Kidney glomerular epithelial cell (primary cell): ENCODE measurements at places on chromosomes 5 and 9.

GRCh38 chr5:154603485-154603884 is 125.5 kb upstream of the HAND1 start:
- DNase-seq, result no peak

DNA sequence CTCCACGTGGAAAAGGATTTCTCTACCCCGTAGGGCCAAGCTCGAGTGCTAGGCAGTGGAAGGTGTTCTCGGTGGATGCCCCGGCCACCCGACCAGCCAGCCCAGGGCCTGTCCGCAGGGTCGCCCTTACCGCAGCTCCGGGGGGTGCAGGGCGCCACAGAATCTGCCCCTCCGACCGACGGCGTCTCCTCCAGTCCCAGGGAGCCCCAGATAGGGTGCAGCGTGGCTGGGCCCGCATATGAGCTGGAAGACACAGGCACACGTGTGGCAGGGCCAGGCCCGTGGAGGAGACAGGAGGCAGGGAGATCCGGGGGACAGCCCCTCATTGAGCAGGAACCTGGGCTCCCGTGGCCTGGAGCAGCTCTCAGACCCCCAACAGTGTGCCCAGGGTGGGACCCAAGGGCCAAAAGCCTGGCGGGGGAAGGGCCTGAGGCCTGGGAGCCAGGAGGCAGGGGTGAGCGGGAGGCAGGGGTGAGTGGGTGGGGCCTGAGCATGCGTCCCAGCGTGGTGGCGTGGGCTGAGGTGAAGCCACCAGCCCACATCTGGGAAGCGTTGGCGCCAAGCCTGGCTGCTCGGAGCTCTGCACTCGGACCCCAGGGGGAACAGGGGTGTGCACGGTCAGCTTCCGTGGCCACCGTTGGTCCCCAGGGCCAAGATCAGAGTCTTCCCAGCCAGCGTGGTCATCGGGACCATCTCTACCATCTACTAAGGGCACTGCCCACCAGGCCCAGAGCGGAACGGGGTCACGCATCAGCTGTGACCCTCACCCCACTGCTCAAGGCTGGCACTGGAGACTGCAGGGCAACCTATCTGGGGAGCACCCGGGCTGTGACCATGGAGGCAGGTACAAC is 22.2 kb downstream of the CCDC187 start:
- no peak for DNase-seq

DNA sequence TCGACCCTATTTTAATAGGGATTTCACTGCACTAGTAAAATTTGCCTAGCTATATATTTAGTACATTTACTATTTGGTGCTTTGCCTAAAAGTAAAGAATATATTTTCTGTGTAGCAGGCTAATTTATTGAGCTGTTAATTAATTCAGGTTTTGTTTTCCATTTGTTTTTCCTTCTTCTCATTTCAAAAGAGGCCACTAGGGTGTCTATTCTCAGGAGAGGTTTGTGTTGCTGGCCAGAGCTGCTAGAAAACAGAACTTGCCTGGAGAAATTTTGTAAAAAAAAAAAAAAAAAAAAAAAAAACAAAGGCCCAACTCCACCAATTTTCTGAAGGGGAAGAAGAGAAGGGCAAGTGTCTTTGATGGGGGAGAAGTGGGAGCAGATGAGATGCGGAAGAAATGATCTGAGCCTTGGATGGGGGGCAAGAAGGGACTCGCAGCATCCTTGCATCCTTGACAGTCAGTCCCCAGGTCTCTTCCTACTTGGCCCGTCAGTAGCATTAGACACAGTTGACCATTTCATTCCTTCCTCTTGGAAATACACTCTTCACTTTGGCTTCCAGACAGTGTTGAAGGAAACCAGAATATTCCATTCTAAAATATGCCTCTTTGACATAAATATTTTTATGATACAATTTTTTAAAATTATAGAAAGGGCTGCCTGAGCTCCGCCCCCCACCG is 318.5 kb downstream of the TRPM3 start:
- DNase-seq, result no peak

DNA sequence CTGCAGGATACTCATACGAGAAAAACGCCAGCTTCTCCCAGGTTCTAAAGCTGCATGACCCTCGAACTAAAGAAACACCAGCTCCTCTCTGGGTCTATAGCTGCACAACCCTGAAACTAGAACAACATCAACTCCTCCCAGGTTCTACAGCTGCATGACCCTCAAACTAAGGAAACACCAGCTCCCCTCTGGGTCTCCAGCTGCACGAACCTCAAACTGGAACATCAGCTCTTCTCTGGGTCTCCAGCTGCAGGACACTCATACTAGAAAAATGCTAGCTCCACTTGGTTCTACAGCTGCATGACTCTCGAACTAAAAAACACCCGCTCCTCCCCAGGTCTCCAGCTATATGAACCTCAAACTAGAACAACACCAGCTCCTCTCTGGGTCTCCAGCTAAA is 811.1 kb downstream of the CDH9 start:
- DNase-seq, result no peak

GRCh38 chr5:56055859-56056258 is 61.1 kb upstream of the IL6ST start:
- DNase-seq, result no peak

DNA sequence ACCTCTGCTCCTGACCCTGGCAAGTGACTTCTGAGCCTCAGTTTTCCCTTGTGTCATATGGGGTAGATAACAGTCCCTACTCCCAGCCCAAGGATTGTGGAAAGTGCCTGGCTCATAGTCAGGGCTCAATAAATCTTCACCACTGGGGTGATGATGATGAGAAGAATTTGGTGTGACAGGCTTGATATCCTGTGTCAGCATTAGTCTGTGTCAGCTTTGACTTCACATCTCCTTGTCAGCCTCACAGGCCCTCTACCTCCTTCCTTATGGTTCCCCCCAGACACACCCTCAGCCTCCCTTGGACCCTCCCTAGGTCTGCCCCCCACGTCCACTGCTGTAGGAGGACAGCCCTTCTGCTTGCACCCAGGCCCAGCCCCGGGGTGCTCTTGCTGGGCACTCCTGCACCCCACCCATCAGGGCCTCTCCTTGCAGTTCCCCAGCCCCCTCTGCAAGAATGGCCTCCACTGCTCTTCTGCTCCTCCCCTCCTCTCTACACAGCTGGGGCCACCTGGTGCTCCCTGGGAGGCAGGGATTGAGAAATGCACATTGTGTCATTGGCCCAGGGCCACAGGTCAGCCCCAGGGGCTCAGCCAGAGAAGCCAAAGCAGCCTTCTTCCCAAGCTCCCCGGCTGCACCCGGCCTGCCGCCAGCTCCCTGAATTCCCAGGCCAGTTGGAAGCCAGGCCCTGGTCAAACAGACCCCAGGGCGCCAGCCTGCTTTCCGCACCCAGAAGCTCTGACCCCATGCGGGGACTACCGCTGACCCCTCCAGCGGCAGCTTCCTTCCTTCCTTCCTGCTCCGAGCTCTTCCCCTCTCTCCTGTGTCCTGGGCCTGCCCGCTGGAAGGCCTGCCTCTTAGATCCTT is 7.7 kb downstream of the FGFR4 start:
- no peak for DNase-seq

GRCh38 chr5:14263699-14264098 is 120.6 kb downstream of the TRIO start:
- DNase-seq, result no peak

GRCh38 chr5:88952344-88952743 is 69.4 kb upstream of the MEF2C start:
- no peak for DNase-seq

DNA sequence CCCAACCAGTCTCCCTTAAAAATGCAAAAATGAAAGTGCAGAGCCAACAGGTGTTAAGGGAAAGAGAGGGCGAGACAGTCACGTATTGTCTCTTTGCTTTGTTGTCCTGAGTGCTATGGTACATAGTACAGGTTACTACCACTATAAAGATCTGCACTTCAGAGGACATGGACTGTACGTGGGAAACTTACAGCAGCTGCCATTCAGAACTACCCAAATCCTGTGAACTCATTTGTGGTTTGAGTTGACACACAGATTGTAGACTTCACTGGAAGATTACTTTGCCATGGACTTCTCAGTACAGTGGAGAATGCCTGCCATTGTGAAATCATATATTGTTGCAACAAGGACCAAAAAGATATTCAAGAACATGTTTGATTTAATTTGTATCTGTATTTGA is 34.8 kb downstream of the FBXO38 start:
- DNase-seq, result no peak

DNA sequence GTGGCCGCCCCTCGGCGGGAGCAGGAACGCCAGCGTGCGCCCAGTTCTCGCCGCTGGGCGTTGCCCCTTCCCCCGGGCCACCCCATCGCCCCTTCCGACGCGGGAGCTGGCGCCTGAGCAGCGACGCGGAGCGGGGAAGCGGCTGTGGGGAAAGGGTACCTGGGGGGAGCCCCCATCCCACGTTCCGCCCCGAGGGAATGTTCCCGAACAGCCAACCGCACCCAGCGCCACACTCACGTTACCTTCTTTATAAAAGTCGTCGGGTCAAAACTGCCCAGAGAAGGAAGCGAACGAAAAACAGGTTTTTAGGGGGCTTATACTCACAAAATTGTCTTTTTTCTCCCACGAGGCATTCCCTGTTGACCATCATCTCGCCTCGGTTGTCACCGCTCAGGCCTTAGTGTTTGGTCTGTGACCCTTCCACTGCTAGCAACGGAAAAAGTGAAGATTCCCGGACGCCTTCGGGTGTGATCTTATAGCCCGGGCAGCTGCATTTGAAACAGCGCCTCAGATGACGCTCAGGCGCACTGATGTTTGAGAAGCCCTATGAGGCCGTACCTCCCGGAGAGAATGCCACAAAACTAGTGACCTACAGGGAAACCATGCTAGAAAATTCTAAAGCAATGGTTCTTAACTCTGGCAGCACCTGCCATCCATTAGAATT is 475 bp upstream of the GOLM1 start:
- no peak for DNase-seq

GRCh38 chr9:69078581-69078980 is 43.0 kb downstream of the FXN start:
- no peak for DNase-seq

DNA sequence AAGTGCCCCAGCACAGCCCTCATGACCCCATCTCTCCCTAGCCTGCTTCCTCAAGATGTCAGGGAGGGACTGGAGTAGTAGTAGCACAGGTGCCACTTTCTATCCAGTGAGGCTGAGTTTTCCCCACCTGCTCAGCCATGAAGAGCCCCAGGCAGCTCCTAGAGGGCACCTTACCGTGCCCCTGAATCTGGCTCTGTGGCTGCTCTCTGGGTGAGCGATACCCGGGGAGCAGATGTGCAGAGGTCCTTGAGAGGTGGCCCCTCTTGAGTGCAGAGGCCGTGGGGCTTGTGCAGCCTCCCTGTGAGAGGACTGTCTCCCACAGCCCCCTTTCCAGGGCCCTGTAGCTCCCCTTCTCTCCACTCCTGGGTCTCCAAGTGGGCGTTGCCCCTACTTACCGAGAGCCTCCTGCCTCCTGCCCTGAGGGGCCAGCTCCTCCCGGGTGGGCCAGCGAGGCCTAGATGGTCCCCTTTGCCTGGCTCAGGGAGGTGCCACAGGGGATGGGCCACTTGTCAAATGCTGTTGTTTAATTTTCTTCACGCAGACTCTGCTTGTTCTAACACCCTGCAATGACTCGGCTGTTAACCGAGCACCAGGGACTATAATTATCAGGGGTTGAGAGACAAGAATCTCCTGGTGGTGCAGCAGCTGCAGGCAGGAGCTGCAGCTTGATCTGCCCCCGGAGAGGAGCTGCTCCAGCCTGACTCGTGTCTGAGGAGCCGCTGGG is 29.6 kb upstream of the PITX1 start:
- no peak for DNase-seq

DNA sequence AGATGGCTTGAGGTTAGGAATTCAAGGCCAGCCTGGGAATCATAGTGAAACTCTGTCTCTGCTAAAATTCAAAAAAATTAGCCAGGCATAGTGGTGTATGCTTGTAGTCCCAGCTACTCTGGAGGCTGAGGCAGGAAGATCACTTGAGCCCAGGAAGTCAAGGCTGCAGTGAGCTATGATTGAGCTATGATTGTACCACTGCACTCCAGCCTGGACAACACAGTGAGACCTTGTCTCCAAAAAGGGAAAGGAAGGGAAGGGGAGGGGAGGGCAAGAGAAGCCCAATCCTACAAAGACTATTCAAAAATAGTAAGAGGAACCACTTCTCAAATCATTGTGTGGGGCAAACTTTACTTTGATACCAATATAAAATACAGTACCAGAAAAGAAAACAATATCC is 11.2 kb downstream of the SEMA4D start:
- DNase-seq, result no peak

- DNase-seq, result no peak
Observed at GRCh38 chr9:31605164-31605563, 779.3 kb upstream of the ACO1 start.

DNA sequence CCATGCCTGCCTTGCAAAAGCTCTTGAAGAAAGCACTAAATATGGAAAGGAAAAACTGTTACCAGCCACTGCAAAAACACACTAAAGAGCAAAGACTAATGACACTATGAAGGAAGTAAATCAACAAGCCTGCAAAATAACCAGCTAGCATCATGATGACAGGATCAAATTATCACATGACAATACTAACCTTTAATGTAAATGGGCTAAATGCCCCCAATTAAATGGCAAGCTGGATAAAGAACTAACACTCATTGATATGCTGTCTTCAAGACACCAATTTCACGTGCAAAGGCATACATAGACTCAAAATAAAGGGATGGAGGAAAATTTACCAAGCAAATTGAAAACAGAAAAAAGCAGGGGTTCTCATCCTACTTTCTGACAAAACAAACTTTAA is 231.8 kb upstream of the RGMB start:
- no peak for DNase-seq

DNA sequence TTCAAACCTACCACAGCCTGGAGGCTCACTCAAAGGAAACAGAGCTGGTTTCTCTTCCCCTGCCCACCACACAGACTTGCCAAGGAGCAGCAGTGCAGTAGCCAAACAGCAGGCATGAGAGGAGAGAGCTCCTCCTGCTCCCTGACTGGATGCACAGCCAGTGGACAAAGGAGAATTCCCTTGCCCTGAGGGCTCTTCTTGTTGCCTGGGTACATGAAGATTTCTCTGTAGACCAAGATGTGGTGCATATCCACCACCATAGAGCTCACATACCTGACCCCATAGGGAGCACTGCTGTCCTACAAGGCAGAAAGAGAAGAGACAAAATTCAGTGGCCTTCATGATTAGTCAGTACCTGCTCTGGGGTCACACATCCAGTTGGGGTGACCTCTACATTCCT is 56.3 kb upstream of the SPATA31E1 start:
- no peak for DNase-seq

GRCh38 chr5:96609369-96609768 is 52.8 kb upstream of the CAST start:
- DNase-seq, result no peak
